ENCODE measurements at places on chromosomes 2 and 18.

- DNase-seq: no peak
Measured at GRCh38 chr2:170056900-170057299, 121.0 kb upstream of the MYO3B start.

DNA sequence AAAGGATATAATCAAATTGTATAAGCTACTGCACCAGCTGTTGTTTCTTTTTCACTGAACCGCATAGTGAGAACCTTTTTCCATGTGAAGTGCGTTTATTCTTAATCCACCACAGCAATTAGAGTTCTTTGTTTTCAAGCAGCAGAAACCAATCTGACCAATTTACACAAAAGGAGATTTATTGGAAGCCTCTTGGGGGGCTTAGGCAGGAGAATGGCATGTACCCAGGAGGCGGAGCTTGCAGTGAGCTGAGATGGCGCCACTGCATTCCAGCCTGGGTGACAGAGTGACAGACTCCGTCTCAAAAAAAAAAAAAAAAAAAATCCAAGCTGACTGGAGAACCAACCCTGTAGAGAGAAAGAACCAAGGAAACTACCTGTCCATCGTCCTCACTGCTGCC lies 10.0 kb downstream of the ADNP2 start:
- no peak for DNase-seq

DNA sequence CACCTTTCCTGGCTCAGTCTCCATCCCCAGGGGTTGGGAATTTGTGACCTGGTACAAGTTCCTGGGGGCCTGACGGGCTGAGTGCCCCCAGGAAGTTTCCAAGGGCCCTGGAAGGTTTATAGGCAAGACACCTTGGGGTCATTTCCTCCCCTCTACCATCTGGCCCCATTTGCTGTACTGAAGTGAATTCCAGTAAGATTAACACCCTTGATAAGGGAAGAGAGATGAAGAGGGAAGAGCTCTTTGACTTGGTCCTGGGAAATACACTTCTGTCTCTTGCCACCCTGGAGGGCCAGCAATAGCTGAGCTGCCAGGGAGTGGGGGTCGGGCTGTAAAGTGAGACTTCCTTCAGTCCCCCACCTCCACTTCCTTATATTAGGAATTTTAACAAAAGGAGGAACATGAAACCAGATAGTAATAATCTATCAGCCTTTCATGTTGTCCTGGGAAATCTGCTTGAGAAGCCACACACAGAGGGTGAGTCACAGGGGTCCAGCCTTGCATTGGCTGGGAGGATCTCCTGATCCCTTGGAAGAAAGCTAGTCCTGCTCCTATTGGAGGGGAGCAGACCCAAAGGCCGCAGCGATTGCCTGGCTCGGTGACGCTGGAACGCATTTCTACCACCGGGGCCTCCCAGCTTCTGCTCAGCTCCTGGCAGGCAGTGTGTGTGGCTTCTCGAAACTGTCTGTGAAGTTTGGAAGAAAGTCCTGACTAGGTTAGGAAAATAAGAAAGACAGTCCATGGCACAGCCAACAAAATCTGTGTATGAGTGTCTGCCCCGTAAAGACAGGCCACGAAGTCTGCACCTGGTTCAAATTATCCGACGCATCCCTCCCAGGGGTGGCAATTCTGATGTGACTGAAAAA lies 87.3 kb downstream of the ACAA2 start:
- no peak for DNase-seq

GRCh38 chr2:140014204-140014546 lies 1234.0 kb upstream of the NXPH2 start:
- DNase-seq: no peak

DNA sequence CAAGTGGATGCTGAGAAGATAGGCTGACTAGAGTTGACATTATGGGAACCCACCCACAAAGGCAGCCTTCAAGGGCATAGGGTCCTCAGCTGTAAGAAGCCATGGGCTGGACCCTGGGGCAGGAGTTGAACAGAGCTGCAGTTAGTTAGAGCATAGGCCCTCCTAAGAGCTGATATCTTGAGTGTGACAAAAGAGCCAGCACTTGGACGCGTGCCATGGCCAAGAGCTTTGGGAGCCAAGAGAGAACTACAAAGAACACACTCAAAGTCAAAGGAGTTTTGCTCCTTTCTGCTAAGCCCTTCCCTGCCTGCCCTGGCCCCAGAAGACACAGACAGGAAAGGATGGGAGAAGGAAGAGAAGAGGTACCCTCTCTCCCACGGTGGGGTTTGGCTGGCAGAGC lies 29.9 kb upstream of the AGAP1 start:
- no peak for DNase-seq

DNA sequence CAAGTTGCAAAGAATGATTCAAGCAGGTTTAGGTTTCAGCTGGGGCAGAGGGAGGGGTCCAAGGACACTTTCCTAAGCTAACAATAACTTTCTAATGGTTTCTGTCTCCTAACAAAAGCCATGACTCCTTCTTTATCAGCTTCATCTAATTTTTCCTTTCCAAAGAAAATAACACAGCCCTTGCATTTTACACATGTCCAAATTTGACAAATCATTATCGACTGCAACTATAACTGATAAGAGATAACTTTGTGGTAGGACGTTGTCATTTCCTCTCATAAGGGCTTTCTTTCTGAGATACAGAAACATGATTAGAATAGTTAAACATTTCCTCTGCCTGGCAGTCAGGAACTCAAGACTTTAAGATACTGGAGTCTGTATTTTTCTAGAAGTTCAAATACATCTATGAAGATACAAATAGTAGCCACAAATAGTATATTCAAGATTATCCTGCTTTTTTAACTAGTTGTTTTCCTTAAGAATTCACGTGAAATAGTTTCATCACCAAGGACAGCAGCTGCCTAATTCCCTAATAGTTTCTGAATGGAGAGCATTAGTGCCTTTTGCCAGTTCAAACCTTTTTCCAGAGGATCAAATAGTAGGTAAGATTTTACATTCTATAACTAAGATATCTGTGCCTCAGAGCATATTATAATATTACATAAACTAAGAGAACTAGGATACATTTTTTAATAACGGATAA lies 263.2 kb downstream of the EXOC6B start:
- DNase-seq: no peak

DNA sequence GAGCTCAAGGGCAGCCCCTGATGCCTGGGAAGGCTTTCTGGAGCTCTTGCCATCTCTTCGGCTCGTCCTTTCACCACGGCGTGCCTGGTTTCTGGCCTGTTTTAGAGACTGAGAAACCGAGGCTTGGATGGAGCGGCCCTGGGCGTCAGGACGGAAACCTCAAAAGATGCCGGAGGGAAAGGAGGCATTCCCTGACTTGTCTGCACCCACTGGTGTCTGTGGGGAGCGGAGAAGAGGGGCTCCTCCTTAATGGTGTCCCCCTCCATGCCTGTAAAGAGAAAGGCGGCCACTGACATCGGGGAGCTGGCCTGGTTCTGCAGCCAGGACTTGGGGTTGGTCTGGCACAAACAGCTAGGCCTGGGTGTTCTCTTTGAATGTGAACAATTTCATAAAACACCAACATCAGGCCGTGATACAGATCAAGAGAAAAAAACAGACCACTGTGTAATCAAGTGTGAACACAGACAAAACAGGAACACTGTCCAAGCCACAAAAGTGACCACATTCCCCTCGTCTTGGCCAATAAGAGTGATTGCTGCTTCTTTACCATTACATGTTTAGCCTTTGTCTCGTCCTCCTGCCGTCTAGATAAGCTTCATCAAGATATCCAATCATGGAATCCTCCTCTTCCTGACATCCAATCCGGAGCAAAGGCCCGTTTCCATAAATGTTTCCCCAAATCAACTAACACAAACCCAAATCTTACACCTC lies 633 bp upstream of the ILKAP start:
- DNase-seq: no peak

- no peak for DNase-seq
Measured at GRCh38 chr2:9836074-9836473, 7.2 kb upstream of the TAF1B start.

GRCh38 chr2:122132147-122132691 lies 376.8 kb downstream of the TSN start:
- DNase-seq: no peak

- DNase-seq: no peak
Measured at GRCh38 chr18:72866901-72867745, 664 bp downstream of the NETO1 start.

DNA sequence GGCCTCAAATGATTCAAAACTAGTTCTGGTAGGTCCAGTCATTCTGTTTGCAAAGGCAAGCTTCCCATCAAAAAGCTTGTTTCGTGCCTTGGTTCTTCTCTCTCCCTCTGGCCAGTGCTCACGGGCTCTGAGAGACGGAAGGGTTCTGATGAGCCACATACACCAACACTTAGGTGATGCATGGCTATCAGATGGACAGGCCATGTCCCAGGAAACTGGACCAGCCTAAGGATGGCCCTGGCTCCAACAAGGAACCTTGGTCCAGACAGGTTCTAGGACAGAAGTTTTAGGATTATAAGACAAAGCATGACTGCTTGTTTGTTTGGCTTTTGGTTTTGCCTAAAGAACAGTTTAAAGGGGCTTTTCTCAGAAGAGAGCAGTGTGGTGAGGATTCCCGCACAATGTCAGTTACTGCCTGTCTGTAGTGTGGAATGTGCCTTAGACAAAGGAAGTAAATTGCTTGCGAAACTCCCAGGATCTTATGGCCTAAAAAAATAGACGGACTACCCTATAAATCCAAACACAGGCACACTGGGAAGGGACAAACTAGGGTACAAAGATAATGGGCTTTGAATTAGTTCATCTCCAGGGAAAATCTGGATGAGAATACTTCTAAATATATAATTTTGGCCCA lies 10.3 kb downstream of the CYP1B1 start:
- DNase-seq: no peak

- no peak for DNase-seq
Measured at GRCh38 chr2:71299507-71299906, 32.1 kb upstream of the ZNF638 start.

DNA sequence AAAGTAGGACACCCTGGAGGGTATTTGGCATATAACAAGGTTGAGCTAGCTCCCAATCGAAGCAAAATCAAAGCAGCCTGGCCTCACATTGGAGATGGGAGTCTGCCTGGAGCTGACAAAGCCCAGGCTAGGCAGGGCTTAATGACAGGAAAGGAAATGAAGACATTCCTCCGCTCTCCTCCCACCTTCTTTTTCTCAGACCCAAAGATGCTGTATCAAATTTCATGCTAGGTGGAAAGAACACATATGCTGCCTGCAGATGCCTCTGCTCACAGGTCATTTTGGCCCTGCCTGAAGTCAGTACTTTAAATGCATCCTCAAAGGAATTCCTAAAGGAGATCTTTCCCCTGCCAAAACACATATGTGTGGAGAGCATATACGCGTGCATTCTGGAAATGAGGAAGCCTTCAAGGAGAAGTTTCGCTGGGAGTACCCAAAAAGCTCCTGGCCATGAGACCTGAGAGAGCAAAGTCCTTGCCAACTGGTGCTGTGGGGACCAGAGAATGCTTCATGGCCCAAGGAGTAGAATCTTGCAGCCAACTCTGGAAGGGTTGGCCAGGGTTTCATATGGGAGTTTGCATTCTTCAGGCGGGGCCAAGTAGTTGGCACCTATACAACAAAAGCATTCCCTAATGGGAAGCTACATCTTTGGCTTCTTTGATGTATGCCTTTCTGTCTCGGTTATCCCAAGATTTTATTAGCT lies 88.0 kb downstream of the AQP4 start:
- DNase-seq: no peak

- DNase-seq: no peak
Measured at GRCh38 chr2:212346865-212347264, 191.7 kb downstream of the ERBB4 start.

- no peak for DNase-seq
Measured at GRCh38 chr18:74446178-74446577, 10.9 kb downstream of the DIPK1C start.

GRCh38 chr2:190425221-190425866 lies 17.2 kb downstream of the MFSD6 start:
- DNase-seq: no peak

DNA sequence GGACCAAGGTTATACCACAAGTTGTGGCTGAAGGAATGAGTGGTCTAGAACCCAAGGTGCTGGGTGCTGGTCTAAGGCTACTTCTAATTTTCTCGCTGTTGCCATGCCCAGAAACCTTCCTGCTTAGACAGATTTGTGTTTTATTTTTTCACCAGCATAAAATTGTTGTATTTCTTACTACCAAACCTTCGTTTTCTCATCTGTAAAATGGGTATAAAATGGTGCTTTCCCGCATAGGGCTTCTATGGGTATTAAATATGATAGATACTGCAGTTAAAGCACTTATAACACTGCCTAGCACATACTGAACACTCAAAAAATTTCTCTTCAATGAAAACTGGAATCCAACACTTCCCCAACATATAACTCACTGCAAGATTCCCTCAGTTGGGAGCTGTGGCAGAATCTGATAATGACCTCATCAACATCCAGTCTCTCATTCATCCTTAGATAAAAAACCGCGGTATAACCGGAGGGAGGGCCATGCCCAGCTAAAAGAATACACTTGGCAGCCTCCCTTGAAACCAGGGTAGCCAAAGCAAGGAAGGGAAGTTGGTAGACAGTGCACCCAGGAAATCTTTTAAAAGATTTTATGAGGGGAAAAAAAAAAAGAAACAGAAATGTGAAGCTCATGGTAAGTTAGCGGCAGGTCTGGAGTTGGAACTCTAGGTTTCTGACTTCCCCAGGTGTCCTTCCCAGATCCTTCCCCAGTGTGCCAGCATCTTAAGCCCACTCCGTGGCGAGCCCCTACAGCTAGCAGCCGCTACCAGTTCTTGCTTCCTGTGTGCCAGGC lies 1.2 kb downstream of the NEMP2 start:
- DNase-seq: no peak

DNA sequence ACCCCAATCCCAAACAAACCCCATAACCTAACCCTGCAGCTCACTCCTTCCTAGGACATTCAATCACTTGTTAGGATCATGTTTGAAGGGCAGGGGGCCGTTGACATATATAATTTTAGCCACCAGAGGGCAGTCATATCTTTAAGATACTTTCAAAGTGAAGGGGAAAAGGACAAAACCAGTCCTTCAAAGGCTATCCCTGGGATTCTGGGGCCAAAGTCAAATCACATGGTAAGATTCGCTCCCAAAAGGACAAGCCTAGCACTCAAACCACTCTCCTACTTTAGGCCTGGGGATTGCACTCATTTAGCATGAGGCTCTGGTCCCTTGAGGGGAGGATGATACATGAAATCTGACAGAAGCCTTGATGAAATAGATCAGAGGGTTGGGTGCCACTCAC lies 44.6 kb downstream of the HAUS1 start:
- DNase-seq: no peak

GRCh38 chr18:44742718-44743311 lies 62.1 kb downstream of the SETBP1 start:
- no peak for DNase-seq

DNA sequence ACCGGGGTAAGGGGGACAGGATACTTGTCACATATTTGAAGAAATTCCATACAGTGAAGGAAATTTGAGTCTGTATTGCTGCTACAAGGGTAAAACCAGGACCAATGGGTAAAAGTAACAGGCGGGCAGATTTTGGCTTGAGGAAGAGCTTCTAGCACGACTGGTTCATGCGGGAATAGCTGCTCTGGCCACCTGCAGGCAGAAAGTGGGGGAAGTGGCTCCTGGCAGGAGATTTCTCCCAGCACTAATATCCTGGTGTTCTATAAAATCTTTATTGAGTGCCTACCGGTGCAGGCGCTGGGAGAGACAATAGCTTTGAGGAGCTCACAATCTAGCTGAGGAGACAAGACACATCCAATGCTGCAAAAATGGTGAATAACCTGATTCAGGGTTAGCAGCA lies 198.5 kb downstream of the LOXHD1 start:
- no peak for DNase-seq

All from SIG-M5 (cell line).